Activated naive CD8-positive, alpha-beta T cell treated with anti-CD3 and anti-CD28 coated beads, Interleukin-2, amount 10 ng/mL, durations not matched to agents 7 days and 5 days (primary cell): ENCODE measurements at places on chromosomes 6 and 20. TPM values are rescaled to one million over a fixed set of nuclear protein-coding genes. Genes with fewer than 3 reads are reported as not detected.

GRCh38 chr6:36593569-36594028 lies 563 bp upstream of the SRSF3 start:
- peak overlapping the region; percentile 97 for H3K4me3 ChIP-seq
- no peaks in the 10 kb centered on the region for H3K27me3 ChIP-seq
- peaks cover 16% of the 10 kb centered on the region for H3K4me1 ChIP-seq
- DNase-seq = no peak
- peaks cover 40% of the 10 kb centered on the region for H3K36me3 ChIP-seq

DNA sequence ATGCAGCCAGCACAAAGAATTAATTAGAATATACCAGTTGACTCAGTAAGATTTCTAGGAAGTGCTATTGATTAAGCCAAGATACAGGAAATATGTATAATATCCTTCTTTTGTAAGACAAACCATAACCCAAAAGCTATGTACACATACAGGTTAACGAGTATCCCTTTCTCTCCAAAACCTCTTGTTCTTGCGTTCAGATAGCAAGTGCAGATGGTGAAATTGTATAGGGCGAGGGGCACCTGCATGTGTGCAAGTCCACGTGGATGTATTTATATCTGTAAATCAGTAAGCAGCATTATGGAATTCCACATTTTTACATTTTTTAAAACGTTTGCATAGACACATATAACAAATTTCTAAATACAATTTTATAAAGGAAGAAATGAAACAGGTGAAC lies 228.6 kb downstream of the TBXT start:
- no peak overlapping the region for H3K27ac ChIP-seq
- H3K36me3 ChIP-seq = no peaks in the 10 kb centered on the region
- no peaks in the 10 kb centered on the region for H3K4me1 ChIP-seq
- H3K4me3 ChIP-seq = no peak overlapping the region

- H3K4me1 ChIP-seq = no peaks in the 10 kb centered on the region
- H3K4me3 ChIP-seq = no peak overlapping the region
- peaks cover 49% of the 10 kb centered on the region for H3K36me3 ChIP-seq
- H3K27me3 ChIP-seq = no peaks in the 10 kb centered on the region
- no peak overlapping the region for H3K27ac ChIP-seq
Measured at GRCh38 chr6:135488023-135488422, 9.5 kb downstream of the AHI1 start.

DNA sequence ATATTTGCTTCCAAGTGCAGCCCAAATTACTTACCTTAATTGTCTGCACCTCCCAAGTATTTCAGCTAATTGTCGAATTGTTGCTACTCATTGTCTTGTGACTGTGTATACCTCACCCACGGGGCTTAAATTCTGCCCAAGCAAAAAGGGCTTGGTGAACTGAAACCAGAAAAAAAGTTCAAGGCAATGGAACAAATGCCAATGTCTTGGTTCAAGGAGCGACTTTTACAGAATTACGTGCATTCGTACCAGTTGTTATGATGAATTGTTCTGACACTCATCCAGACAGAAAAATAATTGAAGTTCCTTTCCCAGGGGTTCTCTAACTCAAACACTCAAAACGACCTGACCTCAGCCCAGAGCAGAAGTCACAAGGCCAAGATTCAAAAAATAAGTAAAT lies 13.9 kb upstream of the PXDC1 start:
- peaks cover 17% of the 10 kb centered on the region for H3K27me3 ChIP-seq
- DNase-seq = no peak
- no peak overlapping the region for H3K27ac ChIP-seq

DNA sequence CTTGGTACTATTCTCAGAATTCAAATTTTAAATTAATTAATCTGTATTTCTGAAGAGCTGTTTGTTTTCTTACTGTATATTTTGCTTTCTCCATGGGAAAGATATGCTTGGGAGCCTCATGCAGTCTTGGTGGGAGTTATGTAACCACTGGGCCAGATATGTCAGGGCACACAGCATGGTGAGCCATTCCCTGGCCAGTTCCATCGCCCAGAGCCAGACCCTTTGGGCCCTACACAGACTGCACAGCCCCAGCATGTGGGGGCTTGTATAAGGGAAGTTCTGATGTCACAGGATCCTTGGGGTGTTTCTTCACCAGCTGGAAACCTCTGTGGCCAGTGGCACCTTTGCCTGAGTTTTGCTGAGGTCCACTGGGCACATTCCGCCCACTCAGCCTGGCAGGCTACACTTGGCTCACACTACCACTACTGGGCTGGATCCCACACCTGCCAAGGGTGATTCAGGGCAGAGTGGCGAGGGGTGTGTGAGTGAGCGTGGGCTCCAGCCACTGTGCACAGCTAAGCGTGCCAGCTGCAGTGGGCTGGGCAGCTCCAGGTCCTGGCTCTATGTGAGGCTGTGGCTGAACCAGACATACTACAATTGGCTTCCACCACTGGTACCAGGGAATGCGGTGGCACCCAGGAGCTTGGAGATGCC lies 293.5 kb downstream of the ARHGAP18 start:
- H3K36me3 ChIP-seq = no peaks in the 10 kb centered on the region
- DNase-seq = no peak
- no peaks in the 10 kb centered on the region for H3K27me3 ChIP-seq
- no peak overlapping the region for H3K4me3 ChIP-seq
- no peak overlapping the region for H3K27ac ChIP-seq

The GNRH2 gene
- 1.6 TPM for total RNA-seq

The ZKSCAN8 gene
- 29.8 TPM for total RNA-seq

The OR2J1 gene
- total RNA-seq = not detected

The RNF5 gene
- total RNA-seq = 44.5 TPM

The SLC17A9 gene
- 43.5 TPM for total RNA-seq

The COX7A2 gene
- 367 TPM for total RNA-seq

The ANKS1A gene
- 8.1 TPM for total RNA-seq

The ZBTB9 gene
- 9.1 TPM for total RNA-seq

The C20orf204 gene
- total RNA-seq = 9.8 TPM

The VNN1 gene
- not detected for total RNA-seq
